GF-D8 (cell line): ENCODE measurements at places on chromosomes 7 and 10.

GRCh38 chr7:133047321-133047720 lies 34.6 kb downstream of the CHCHD3 start:
- DNase-seq = no peak

DNA sequence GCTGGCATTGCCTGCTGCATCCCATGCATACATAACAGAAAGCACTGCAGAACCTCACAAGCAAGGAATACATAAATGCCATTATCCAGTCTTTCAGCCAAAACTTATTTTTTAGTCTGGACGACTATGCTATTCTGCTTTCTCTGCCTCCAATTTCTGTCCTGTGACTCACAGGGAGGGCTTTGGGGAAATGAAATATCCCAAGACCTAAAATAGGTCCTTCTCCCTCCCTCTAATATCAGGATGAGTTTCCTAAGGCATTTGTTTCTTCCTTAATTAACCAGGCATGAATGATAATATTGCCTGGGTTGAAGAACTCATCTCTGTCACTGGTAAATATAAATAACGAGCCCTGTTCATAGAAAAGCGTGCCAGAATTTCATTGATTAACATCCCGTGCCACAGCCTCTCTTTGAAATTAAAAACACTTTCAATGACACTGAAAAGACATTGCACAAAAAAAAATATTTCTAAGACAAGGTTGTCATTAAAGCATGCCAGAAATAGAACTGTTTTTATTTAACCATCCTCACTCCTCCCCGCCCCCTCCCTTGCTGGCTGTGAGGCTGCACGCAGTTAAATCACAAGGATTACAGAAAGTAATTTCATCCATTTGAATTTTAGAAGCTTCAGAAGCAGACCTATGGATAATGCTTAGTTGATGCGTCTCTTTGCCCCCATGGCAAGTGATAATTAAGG lies 103.0 kb upstream of the ANKRD1 start:
- DNase-seq = no peak

DNA sequence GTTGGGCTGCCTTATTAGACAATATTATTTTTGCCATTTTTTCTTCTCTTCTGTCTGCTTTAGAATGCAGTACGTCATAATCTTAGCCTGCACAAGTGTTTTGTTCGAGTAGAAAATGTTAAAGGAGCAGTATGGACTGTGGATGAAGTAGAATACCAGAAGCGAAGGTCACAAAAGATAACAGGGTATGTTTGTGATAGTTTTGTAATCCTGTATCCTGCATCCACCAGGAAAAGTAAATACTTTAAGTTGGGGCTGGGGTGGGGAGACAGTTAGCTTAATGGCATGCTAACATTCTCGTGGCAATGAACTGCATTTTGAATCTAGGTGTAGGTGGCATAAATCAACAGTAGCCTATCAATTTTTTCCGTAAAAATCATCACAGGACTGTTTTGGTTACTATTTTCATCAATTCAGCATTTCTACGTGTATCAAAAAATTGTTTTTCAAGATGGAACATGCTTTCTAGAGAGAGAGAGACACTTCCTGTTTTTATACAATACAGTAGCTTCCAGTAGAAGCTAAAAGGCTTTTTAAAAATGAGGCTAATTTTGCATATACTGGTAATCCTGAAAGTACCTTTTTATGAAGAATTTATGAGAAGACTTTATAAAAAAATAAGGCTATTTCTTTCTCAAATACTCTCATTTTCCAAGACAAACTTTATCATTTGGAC lies 247.5 kb downstream of the FOXP2 start:
- no peak for DNase-seq

GRCh38 chr7:19322002-19322401 lies 176.8 kb upstream of the FERD3L start:
- no peak for DNase-seq

DNA sequence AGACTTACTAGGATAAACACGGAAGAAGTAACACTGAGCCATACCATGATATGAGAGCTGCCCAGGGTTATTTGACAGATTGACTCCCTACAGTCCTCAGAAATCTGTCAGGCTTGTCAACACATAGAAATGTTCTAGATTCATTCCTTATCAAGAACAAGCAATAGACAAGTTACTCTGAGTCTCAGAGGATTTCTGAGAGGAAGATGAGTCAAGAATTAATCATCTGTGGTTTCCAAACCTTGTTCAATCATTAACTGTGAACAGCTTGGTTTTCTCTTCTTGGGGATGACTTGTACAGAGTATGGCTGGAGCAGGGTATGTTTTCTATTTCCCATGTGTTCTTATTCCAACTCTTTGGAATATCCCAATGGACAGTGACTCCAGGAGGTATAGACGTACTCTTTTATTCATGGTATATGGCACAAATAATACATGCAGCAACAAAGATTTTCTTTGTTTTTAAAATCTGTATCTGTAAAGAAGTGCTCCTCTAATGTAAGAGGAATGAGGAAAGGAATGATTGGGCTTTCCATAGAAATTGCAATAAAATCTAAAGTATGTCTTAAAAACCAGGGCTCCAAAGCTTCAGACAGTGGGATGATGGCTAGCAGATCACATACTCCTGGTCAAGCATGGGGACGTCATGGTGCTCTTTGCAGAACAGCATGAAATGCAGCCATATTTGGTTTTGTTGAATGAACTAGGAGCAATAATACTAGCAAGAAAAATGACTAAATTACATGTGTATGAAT lies 11.9 kb upstream of the SFR1 start:
- no peak for DNase-seq

- DNase-seq = no peak
These were observed 56.7 kb downstream of the NHLRC2 start for GRCh38 chr10:113911113-113911512.

DNA sequence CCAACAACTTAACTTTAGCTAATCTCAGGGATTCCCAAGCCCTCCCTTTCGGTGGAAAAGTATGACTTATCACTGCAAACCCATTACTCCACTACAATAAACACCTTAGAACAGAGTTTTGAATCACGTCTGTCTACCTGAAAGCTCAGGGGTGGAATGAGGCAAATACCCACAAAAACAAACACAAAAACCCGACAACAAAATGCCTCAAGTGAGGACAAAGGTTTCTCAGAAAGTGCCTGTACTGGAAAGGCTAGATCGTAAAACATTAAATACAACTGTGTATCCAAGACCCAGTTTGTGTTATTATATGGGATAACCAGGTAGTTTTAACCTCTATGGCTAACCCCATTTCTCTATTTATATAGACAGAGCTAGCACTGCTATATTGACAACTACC lies 26.0 kb downstream of the MKRN1 start:
- DNase-seq = no peak

GRCh38 chr7:140744005-140744404 lies 47.5 kb downstream of the NDUFB2 start:
- DNase-seq = no peak

- no peak for DNase-seq
These were observed 12.7 kb upstream of the BTBD16 start for GRCh38 chr10:122258136-122259074.

DNA sequence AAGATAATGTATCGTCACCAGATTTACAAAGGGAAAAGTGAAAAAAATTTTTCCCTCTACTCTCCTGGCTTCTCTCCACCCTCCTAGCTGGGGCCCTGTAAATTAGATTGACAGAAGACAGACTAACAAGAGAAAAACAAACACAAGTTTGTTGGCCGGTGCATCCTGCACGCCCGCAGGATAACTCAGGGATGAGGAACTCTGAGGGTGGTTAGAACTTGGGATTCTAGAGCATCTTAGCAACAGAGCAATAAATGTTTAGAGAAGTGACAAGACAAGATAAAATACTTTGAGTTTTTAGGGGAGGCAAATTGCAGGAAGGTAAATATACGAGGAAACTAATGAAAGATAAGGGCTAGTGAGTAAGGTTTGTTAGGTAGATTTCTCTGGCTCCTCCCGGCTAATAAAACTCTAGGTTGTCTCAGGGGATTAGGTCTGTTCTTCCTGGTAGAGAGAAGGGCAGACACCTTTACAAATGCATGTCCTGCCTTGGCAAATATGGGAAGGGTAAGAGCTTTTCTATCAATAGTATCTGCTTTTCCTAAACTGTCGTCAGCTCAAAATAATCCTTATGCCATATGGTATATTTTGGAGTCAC lies 4.3 kb upstream of the UCN3 start:
- DNase-seq = no peak

- DNase-seq = no peak
These were observed at the start of gene ADIRF for GRCh38 chr10:86968271-86968993. Gene ADIRF (plus strand): TSS chr10:86968482. CDS start chr10:86968545, 63 bp downstream.

GRCh38 chr7:71695186-71695585 lies 563.2 kb downstream of the GALNT17 start:
- DNase-seq = no peak

- DNase-seq = no peak
These were observed 129.5 kb downstream of the PLXNA4 start for GRCh38 chr7:132446666-132447278.

DNA sequence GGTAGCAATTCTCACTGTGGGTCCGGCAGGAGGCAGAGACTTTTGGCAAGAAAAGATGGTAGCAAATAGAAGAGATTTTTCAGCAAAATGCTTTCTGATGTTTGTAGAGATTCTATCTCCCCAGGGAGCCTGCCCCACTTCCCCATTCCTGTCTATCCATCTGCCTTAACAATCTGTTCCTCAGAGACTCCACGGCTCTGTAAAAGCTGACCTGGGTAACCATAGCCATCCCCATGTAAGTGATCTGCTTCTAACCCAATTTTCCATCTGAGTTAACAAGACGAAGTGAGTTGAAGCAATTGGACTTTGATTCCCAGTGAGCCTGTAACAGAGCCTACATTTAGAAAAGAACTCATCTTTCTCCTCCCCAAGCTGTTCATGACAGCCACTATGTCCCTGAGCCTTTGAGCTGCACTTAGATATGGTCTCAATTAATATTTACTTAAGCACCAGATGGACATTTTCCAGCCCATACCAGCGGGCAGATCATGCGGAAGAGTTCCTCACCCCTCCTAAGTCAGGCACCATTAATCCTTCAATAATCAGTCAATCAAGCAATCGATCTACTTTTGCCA lies 896.1 kb downstream of the CCSER2 start:
- DNase-seq = no peak

DNA sequence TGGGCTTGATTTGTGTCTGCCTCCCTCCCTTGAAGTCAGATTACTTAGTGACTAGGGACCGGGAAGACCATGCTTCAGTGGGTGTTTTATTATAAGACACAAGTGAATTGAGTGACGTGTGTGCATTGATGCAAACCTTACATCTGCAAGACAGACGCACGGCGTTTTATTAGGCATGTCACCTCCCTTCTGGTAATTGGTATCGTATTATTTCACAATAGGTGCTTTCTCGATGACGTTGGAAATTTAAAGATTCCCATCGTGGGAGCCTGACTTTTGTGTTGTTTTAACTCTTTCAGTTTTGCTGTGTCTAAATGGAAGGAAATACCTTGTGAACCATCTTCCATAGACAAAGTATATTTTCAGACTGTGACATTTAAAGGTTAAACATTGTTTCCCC lies 132.6 kb downstream of the INSYN2A start:
- DNase-seq = no peak

DNA sequence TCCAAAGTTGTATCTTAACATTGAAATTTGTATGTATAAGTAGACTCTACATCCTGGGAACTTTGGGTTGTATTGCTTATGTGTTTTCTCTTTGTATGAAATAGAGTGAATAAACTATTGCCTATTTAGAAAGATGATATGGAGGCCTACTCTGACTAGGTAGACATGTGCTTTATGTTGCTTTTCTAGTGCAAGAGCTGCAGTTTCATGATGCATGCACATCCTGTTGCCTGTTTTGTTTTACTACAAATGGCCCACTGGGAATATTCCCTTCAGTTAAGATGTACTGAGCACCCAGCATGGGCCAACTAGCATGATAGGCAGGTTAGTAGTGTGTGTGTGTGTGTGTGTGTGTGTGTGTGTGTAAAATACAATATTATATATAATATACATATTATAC lies 282.1 kb upstream of the LRGUK start:
- DNase-seq = no peak

GRCh38 chr10:1534820-1535219 lies 202.5 kb downstream of the ADARB2 start:
- DNase-seq = no peak

- no peak for DNase-seq
These were observed 860.9 kb downstream of the XPNPEP1 start for GRCh38 chr10:109062371-109062770.
